ENCODE measurements at places on chromosomes 16 and 17.

DNA sequence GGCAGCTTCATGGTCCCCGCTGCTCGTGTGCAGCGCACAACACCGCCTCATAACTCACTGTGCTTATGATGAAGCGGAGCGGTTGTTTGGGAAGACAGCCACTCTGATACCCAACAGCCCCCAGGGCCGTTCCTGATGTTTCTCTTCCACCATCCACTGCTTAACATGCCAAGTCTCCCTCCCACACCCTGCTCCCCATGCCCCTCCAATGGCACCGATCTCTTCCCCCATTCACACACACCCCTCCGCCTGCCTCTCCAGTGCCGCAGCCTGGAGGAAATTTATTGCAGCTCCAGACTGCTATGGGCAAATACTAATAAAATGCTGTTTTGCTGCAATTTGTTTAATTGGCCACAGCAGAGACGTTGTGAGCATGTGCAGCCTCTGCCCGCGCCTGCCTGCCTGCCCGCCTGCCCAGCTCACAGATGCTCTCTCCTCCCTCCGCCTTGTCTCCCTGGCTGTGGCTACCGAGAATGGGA, 80.3 kb upstream of the LHX1 start:
- no peak for DNase-seq

GRCh38 chr17:57674894-57675293, 70.2 kb downstream of the CCDC182 start:
- no peak for DNase-seq

GRCh38 chr16:64962786-64963185, 159.1 kb downstream of the CDH11 start:
- DNase-seq, result no peak

DNA sequence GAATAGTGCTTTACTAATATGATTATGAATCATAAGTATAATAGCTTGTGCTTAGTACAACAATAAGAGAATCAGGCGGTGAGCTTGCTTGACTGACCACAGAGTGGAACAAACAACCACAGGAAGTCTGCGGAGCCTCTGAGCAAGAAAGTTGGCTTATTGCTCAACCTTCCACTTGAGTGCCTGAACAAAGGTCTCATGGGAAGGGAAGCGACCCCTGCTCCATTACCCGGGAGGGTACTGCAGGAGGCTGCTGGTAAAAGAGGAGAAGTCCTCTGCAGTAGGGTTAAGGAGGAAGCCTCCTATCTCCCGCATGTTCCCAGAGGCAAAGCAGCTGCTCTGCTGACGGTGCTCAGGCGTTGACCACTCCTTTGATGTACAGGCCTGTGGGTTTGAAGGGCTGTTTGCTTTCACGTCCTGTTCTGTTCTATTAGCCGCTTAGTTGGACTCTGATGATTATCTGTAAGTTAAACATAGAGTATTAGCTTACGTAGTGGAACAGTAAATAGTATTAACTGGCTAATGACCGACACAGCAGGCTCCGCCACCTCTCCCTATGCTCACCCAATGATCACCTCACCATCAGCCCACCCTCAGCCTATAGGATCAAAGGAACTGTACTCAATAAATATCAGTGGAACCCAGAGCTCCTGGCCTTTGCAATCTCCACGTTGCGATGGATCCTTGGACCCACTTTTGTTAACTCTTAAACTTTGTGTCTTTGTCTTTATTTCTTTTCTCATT, 17.5 kb downstream of the ALOX15B start:
- DNase-seq, result peak; percentile 87

All from fibroblast of mammary gland (primary cell).